H7 (cell line): ENCODE measurements at places on chromosomes 11 and 22.
A peak's percentile ranks its signal among the peaks of the same experiment; 100 is the strongest.

DNA sequence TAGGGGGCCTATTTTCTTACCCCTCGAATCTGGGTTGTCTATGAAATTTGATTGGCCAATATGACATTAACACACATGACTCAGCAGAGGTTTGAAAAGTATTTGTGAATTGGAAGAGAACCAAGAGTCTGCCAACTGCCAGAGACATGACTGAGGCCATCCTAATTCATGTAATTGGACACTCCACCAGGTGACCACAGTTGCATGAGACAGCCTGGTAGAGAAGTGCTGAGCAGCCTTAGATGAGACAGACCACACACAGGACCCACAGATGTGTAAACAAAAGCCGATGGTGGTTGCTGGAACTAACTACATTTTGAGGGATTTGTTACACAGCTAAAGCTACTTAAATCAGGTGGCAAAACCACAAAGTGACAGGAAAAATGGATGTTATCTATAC is 855 bp upstream of the MS4A5 start:
- DNase-seq: no peak

- no peak for DNase-seq
Measured at GRCh38 chr11:65559951-65560537, 1.9 kb upstream of the LTBP3 start.

- DNase-seq: no peak
Measured at GRCh38 chr22:36068776-36069344, 40.2 kb upstream of the RBFOX2 start.

GRCh38 chr11:8075119-8075726 is 5.8 kb upstream of the TUB start:
- no peak for DNase-seq

DNA sequence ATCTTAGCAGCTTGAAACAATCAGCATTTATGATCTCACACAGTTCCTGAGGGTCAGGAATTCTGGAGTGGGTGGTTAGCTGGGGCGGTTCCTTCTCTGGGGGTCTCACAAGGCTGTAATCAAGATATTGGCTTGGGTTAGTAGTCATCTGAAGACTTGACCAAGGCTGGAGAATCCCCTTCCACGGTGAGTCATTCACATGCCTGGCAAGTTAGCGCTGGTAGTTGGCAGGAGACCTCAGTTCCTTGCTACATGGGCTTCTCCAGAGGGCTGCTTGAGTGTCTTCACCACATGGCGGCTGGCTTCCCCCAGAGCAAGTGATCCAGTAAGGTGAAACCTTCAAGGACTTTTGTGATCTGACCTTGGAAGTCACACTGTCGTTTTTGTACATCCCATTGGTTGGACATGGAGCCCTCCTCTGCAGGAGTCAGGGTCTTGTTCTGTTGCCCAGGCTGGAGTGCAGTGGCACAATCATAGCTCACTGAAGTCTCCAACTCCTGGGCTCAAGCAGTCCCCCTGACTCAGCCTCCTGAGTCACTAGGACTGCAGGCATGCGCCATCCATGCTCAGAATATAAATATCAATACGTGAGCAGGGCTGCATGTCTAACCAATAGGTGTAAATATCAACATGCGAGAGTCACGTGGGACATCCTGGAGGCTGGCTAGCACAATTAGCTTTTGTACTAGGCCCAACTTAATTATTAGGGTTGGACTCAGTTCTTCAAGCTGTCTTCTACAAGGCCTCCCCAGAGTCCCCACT is 7.2 kb upstream of the NIPSNAP1 start:
- no peak for DNase-seq

DNA sequence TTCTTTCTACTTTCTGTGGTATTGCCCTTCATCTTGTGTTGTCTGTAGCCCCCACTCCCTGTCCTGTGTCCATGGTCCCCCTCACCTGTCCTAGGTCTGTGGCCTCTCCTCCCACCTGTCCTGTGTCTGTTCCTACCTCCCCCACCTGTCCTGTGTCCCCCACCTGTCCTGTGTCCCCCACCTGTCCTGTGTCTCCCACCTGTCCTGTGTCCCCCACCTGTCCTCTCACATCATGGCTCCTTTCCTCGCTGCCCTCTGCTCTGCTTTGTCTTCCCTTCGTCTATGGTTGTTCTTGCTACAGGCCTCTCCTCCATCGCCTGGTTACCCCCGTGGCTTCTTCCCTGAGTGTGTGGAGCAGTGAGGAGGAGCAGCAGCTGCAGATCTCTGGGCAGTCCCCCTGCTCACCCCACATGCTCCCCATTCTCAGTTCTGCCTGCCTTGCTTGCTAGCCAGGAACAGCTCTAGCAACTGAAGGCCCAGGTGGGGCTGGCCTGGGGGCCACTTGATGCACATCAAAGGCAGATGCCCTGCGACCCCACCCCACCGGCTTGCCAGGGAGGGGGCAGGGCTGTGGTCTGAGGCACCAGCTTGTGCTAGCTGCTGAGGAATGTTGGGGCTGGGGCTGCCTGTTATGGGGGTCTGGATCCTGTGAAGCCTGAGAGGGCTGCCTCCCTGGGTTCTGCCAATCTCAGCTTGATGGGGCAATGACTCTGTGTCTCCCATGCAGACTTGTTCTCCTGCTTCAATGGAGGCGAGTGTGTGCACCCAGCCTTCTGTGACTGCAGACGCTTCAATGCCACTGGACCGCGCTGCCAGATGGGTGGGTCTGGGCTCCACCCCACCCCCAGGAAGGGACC is 5.6 kb downstream of the OTOG start:
- no peak for DNase-seq

GRCh38 chr22:37501610-37502341 is 15.6 kb upstream of the MFNG start:
- no peak for DNase-seq

GRCh38 chr22:17410576-17410975 is 41.3 kb downstream of the CECR2 start:
- DNase-seq: no peak

DNA sequence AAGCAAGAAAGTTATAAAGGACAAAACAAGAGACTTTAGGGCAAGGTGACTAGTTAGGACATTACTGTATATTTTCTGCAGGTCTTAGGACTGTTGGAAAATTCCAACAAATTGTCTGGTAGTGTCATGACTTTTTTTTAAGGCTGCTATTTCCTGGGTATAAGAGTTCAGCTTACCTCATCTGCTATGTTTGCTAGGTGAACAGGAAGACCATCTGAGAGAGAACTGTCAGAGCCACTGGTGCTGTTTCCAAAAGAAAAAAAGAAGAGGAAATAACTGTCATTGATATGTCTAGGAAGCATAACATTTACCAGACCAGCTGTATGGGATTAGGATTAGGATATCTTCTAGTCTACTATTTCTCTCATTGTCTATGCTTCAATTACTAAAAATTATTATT is 26.3 kb upstream of the MTCH2 start:
- DNase-seq: no peak

DNA sequence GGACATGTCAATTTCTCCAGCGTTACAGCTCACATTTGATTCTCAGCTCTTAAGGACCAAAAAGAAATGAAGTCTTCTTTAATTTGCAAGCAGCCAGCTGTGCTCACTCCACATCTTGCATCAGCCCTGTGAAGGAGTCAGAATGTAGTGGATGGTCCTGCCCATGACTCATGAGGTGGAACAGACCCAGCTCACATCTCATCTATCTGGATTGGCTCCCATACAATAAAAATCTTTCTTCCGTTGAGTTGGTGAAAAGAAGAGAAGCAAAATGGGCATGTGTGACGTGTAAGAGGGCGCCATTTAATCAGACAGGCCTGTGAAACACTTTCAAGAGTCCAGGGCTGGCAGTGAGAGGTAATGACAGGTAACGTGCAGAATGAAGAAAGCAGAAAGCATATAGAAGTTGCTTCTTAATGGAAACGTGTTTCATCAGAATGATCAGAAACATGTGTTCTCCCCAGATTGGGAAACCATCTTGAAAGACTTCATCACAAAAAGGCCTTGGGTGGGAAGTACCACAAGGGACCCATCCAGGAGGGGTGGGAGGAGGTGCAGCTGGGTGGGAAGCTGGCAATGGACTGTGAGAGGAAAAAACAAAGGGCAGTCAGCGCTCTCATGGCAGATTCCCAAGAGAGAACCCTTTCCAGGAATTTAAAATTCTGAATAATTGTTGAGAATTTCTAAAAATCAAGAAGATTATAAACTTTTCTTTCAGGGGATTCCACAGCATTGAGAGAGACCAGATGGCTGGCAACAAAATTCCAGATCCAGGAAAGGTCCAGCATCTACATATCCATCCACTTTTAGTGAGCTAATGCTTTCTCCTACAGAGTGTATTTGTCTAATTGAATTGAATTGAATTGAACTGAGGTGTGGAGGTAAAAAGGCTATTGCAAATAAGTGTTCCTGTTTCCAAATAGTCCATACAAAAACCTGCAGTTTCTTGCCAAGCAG is 57.0 kb downstream of the ETS1 start:
- no peak for DNase-seq

GRCh38 chr22:31089160-31090100 is 8.3 kb downstream of the SMTN start:
- peak; percentile 89 for DNase-seq

DNA sequence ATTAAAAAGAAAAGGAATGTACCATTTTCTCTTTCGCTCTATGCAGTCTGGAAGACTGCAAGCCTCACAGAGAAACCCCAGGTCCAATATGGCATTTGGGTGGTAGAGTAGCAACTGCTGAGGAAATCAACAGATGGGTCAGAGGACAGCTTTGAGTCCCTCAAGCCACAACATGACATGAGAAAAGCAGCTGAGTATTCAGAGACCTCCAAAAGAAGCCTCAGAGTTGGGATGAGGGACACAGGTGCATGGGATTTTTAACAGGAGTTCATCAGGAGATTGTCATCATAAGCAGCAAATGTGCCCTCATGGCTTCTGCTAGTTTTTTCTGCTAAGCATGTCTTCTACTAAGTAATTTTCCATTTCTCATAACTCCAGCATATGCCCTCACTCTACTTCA is 111.6 kb downstream of the BLID start:
- no peak for DNase-seq

DNA sequence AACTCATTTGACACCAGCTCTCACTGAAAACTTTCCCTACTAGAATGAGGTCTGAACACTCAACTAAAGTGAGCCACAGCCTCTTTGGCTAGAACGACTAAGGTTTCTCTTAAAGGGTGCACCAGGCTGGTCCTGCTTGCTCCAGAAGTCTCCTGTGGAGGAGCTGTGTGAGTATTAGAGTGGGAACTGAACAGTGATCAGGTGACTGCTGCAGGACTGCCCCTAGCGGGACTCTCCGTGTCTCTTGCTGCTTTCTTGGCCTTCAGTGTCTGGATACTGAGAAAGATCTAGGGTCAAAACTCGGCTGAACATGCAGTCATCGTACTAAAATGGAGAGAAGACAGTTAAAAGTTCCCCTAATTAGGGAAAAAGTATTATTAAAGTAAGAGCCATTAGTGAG is 34.6 kb downstream of the FAM118A start:
- DNase-seq: peak; percentile 64

DNA sequence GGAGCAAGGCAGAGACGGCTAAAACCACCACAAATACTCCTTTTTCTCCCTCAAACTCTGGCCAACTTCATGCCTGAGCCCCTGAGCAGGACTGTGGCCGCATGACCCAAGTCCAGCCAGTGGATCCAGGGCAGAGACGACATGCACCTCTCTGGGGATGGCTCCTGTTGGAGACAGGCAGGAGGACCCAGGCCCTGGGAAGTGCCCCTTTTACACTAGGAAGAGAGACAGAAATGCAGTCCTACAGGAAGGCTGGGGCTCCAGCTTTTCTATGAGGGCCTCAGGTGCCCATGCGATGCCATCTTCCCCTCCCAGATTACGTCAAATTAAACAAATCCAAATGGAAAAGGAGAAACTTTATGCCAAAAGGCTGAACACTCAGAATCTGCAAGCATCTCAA is 498.0 kb downstream of the BRD1 start:
- DNase-seq: peak; percentile 7

DNA sequence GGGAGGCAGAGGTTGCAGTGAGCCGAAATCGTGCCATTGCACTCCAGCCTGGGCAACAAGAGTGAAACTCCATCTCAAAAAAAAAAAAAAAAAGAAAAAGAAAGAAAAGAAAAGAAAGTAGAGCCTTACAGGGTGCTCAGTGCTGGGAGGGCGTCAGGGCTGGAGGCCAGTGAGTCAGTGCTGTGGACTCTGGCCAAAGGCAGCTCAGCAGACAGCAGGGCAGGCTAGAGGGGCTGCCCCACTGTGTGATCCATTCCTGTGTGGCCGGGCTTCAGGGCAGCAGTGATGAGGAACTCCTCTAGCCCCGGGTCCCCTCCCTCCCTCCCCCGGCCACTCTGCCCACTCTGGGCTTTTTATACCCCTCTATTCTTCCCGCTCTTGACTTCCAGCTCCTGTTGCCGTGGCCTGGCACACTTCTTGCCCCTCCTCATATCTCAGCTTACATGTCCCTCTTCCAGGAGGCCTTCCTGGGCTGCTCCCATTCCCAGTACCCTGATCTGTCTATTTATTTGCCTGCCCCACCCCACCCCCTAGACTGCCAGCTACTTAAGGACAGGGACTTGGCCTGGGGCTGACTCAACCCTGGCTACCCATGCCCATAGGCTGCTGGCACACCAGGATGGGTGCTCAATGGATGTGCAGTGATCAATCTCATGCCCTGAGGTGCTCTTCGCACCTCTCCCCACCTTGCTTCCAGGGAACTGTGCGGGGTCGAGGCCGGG is 10.1 kb downstream of the SYT12 start:
- DNase-seq: no peak

DNA sequence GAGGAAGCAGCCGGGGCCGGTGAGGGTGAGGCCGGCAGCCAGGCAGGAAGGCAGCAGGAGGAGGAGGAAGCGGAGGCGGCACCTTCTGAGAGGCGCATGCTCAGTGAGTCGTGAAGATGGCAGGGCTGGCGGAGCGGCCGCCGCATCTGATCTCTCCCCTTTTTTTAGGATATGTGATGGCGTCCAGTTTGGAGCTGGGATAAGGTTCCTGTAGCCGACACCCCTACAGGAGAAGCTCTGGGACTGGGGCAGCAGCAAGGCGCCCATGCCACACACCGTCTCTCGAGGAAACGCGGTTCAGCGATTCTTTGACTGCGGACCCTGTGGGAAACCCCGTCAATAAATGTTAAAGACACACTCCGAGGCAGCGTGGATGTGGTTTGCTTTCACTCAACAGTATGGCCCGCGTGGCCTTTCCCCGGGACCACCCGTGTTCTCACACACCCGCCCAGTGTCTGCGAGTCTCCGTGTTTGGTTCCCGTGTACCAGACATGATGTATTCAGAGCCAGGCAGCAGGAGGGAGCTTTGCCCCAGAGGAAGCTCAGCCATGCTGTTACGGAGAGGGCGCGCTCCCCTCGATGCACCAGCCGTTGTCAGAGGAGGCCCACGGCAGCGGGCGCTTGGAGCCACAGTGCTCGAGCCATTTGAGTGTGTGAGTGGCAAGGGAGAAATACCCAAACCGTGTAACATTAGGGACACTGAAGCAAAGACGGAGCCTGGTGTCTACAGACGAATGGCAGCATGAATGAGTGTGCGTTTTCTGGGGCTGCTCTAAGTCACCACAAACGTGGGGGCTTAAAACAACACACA is 27.7 kb upstream of the PARVB start:
- no peak for DNase-seq

GRCh38 chr11:112834277-112834755 is 126.9 kb upstream of the NCAM1 start:
- no peak for DNase-seq

GRCh38 chr22:36301851-36302250 is 48.9 kb downstream of the APOL1 start:
- DNase-seq: no peak
